Chondrocyte (in vitro differentiated cells): ENCODE measurements at places on chromosomes 4 and X. TPM values are rescaled to one million over a fixed set of nuclear protein-coding genes. Genes with fewer than 3 reads are reported as not detected.

- DNase-seq: no peak
Observed at GRCh38 chrX:151538190-151539122, 25.0 kb upstream of the PASD1 start.

GRCh38 chr4:121472937-121473721, 92.3 kb upstream of the QRFPR start:
- no peak for DNase-seq

The CACNA1F gene
- not detected in 3 replicates for total RNA-seq

DNA sequence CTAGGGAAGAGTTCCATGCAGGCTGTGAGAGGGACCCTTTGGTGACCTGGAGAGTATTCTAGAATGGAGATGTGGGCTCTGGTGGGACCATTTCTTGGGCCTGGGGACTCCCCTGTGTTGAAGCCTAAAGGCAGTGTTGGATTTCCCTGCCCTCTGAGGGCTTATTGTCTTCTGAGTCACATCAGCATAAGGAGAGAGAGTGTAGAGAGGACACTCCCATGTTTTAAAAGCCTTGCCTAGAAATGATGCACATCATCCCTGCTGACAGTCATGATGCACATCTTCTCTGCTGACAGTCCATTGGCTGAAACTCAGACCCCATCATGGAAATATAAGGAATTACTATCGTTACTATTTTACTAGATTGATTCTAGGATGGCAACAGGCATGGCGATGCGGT, 51.9 kb downstream of the FAM114A1 start:
- DNase-seq: no peak
